Adrenal gland (tissue), 19 donors: ENCODE measurements at places on chromosomes 5 and 9. TPM values are rescaled to one million over a fixed set of nuclear protein-coding genes. Genes with fewer than 3 reads are reported as not detected.
A peak's percentile ranks its signal among the peaks of the same experiment; 100 is the strongest.

Gene ERCC8
- 7.6 TPM for total RNA-seq

DNA sequence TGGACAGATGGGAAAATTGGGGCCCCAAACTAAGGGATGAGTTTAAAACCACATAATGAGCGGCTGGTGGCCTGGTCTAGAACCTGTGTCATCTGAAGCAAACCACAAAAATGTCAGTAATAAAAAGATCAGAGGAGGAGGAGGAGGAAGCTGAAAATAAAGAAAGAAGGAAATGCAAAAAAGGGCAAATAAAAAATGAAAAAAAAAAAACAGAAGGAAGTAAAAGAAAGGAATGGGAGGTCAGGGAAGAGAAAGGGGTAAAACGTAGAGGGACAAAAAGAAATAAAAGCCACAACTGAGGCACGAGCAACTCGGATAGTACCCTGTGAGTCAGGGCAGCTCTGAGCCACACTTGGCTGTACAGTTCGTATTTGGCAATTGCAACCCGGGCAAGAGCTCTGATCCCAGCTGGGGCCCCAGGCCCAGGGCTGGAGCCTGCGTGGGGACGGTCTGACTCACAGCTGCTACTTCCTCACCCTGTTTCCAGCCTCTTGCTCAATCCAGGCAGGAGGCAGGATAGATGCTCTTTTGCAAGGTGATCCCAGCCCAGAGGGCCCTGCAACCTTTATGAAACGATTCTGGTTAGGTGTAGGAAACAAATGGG, 137.9 kb upstream of the TRIM32 start:
- H3K27ac ChIP-seq = peak overlapping the region; percentile 88
- no peaks in the 10 kb centered on the region for H3K36me3 ChIP-seq
- DNase-seq = peak; percentile 95
- H3K27me3 ChIP-seq = no peaks in the 10 kb centered on the region
- H3K4me1 ChIP-seq = peaks cover 5% of the 10 kb centered on the region

GRCh38 chr5:10595672-10596309, 31.9 kb downstream of the ANKRD33B start:
- DNase-seq = peak; percentile 38
- no peaks in the 10 kb centered on the region for H3K27me3 ChIP-seq
- H3K27ac ChIP-seq = no peak overlapping the region
- H3K4me1 ChIP-seq = no peaks in the 10 kb centered on the region

- no peaks in the 10 kb centered on the region for H3K4me1 ChIP-seq
- H3K27ac ChIP-seq = no peak overlapping the region
- no peak overlapping the region for H3K4me3 ChIP-seq
- H3K27me3 ChIP-seq = peaks cover 41% of the 10 kb centered on the region
- no peak for DNase-seq
- no peaks in the 10 kb centered on the region for H3K36me3 ChIP-seq
Measured at GRCh38 chr9:132592451-132592850, 10.0 kb downstream of the BARHL1 start.

GRCh38 chr5:36646507-36647023, 40.2 kb downstream of the SLC1A3 start:
- no peaks in the 10 kb centered on the region for H3K36me3 ChIP-seq
- no peak overlapping the region for H3K27ac ChIP-seq
- no peak overlapping the region for H3K4me3 ChIP-seq
- no peaks in the 10 kb centered on the region for H3K4me1 ChIP-seq
- DNase-seq = no peak
